ENCODE measurements at places on chromosomes 3 and 15.

GRCh38 chr3:132623646-132624045 is 26.6 kb downstream of the ACKR4 start:
- no peak for DNase-seq

DNA sequence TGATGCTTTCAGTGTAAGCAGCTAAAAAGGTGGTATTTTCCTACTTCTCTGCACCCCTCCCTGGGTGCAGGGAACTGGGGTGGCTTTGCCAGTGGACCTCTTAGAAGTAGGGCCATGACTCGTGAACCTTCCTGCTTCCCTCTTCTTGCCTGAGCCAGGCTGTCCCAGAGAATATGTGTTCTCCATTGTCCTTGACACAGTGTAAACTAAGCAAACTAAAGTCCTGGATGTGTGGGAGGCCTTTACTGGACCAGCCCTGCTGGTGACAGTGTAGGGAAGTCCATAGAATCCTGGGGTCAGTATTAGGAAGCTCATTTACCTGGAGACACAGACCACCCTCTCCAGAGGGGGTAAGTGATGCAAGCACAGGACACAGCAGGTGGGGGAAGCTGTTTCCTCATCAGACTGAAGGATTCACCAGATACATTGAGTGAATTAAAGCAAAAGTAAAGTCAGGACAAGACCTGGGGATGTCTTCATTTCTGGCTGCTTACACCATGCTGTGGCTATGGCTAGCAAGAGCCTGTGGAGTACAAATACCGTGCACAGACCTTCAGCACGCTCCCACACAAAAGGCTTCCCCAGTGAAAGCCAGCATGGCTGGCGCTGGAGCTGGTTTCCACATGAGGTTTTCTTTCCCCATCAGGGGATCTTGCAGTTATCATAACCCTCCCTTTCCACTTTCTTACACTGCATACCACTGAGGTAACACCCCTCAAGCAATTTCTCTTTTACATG is 64.8 kb upstream of the LPP start:
- DNase-seq: no peak

- DNase-seq: no peak
Measured at GRCh38 chr3:157174290-157174648, 14.3 kb upstream of the CCNL1 start.

GRCh38 chr3:171809861-171810628 is at the start of gene PLD1:
TSS of gene PLD1 (minus strand) at chr3:171810483. CDS start at chr3:171738051, 72,432 bp downstream.
- peak; percentile 84 for DNase-seq

- DNase-seq: no peak
Measured at GRCh38 chr3:102484-102883, 94.1 kb upstream of the CHL1 start.

DNA sequence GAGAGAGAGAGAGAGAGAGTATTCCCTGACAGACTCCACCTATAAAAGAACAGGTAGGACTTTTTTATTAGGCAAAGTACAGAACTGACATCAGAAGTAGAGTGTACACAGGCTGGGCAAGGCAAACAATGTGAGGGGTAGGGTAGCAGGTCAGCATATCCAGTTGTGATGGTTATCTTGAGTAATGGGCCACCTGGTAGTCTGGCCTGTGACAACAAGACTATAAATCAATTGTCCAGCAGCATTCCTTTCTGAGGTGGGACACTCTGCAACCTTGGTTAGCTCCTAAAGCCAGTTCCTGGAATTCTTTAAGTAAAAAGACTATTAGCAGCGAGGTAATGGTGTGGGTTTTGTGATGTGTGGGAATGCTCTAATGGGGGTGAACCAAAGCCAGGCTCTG is 14.9 kb upstream of the TMCC1 start:
- peak; percentile 58 for DNase-seq

DNA sequence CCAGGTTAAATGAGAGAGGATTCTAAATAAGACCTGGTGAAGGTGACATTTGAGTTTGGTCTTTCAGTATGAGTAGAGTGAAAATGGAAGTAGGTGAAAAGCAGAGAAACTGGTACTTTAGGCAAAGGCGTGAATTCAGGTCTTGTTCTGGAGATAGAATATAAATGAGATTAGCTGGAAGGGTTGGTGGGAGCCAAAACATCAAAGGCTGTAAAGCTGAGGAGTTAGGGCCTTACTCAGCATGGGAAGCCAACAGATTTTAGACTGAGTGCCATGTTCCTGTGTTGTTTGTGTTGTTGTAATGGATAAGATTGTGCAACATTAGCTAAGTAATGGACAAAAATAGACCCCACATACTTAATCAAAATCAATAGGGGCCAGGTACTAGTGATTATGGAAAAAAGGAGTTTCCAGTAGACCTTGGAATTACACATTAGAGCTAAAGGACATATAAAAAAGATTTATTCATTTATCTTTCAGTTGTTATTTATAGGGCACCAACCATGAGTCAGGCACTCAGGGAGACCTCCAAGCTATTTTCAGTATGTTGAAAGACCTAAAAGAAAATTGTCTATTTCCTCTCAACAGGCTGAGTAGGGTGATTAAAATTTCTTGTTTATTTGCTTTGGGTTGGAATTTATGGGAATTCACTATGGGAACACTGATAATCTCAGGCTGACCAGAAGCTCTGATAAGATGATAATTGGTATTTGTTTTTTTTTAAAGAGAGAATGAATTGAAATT is 20.8 kb downstream of the ARL14 start:
- no peak for DNase-seq

DNA sequence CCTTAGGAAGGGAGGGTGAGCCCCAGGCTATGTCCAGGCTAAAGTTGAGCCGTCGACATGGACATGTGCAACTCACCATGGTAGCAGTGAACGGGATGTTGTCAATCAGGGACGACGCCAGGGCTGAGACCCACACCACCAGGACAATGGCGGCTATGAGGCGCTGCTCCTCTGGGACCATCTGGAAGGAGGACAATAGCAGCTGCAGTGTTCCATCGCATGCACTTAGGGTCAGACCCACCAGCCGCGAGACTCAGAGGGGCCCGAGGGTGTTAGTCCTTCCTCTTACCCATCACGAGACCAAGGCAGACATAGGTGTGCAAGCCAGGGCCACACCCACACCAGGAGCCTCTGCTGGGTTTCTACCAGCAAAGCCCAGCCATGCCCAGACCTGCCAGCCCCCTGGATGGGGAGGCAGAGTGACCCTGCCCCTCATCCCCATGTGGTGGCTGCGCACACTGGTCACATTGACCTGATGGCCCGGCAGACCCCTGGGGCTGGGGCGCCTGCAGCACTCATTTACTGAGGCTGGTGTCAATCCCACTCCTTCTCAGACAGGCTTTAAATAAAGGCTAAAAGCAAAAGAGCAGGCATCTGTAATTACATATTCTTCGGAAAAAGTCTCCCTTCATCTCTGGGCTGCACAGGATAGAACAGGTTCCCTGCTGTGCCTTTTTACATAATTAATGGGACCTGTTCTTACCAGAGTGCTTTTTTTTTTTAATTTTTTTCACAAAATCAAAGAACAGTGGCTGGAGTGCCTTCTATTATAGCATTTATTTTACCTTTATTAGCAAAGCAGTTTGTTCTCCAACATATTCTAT is 227.8 kb downstream of the OCA2 start:
- DNase-seq: no peak

DNA sequence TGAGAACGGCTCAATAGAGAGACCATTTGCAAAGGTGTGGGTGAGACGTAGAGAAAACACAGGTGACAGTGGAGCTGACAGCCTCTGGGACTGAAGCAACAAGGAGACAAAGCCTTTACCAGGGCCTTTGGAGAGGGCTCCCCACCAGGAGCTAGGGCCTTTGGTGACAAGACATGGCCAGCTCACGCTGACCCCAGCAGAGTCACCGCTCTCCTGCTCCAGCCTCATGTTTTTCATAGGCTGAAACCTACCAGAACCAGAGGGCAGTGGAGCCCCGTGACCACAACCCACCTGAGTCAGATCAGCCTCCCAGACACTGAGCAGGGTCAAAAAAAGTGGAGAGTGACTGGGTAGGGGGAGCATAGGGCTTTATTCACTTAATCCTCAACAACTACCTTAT is 214.7 kb downstream of the SHQ1 start:
- no peak for DNase-seq

DNA sequence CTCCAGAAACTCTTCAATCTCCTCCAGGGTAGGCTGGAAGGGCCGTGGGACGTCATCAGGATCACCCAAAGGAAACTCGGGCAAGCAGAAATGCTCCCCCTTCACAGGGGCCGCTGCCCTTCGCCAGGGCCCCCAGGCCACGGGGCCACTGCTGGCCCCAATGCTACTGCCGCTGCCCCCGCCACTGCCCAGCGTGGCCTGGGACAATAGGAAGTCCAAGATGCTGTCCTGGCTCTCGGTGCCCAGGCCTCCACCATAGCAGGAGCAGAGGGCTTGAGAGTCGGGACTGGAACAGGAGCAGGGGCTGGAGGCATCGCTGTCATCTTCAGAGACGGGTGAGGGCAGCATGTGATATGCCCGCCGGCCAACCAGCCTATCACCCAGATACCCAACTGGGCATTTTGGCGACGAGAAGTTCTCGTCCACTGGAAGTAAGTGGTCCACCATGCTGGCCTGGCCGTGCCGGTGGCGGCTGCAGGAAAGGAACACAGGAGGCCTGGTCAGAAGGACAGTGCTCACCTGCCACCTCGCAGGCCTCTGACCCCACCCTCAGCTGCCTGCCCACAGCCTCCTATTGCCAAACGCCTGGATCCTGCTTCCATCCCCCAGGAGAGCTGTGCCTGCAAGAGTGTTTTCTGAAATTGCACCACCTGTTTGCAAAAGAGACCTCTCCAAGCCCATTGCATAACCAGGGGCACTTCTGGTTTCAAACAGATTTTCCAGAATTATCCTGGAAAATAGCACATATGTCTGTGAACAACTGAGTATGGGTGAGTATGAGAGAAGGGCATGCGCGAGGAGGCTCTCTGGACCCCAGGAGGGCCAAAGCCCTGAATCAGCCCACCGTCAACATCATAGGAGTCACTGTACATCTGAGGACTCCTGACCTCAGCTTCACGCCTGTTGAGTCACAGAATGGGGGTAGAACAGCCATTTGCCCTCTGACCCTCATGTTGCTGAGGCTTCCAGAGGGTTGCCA is 4.4 kb downstream of the KLF15 start:
- DNase-seq: no peak

- DNase-seq: peak; percentile 98
Measured at GRCh38 chr3:4741404-4742307, 237.6 kb upstream of the BHLHE40 start.

- DNase-seq: peak; percentile 55
Measured at GRCh38 chr3:100709842-100710260, 557 bp downstream of the TFG start.

DNA sequence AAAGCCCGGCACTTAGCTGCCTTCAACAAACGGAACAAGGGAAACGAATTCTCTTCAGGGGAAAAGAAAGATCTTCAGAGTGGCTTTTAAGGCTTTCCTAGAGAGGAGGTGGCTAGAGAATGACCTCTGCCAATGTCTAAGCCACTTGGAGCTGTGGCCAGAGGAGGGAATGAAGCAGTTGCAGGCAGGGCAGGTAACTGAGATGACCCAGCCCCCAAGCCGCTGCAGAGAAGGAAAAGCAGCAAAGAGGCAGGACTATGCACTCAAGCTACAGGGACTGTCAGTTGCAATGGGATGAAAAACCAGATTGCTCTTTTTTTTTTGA is 113.5 kb downstream of the SEC22A start:
- DNase-seq: no peak

DNA sequence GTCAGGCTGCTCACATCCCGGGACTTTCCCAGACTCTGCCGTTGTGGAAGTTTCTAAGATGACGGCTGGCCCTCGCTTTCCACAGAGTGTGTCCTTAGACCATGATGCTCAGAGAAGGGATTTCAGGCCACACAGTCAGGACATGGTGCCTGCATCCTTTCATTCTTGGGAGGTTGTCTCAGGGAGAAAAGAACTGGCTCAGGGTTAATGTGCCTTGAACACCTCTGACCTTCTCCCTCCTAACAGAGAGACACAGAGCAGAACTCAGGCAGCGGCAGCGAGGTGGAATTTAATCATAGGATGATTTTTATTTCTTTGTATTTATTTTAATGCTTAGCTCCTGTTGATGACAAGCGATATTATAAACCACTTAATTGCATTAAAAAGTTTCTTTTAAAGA is 96.9 kb upstream of the ATP2B2 start:
- no peak for DNase-seq

DNA sequence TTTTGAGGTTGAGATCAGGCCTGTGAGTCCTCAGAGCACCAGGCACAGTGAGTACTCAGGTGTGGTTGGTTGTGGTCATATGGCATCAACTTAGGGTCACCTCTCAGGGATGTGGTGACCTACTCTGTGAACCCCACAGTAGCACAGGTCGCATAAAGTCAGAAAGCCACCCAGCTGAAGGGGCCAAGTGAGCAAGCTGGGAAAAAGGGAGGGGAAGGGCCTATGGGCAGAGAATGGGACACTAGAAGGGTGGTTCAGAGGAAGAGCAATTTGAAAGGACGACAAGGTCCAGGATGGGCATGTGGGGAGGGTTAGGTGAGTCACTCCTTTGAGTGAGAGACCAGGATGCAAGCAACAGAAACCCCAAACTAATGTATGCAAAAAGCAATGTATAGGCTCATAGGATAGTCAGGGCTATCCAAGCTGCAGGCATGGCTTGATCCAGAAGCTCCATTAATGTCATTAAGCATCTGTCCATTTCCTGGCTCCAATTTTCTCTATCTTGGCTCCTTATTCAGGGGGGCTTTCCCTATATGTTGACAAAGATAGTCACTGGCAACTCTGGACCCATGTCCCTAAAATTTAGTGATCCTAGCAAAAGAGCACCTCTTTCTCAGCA is 33.5 kb downstream of the HMCES start:
- DNase-seq: no peak

DNA sequence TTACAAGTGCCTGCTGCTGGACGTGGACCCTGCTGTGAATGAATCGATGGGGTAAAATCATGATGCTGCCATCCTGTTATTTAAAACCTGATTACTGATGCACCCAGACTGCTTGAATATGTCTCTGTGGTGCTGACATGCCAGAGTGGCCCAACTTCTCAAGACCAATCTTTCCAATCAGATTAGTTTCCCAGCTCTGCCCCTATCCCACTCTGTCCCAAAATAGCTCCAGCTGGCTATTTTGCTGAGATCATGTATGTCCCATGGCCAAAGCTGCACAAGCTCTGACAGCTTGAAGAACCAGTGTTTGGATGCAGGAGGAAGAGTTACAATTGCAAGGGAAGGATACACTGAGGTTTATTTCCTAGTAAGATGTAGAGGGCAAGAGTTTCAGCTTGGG is 153.6 kb downstream of the TMEM108 start:
- DNase-seq: no peak

- DNase-seq: no peak
Measured at GRCh38 chr15:59694779-59695178, 5.7 kb upstream of the BNIP2 start.

- no peak for DNase-seq
Measured at GRCh38 chr3:101391413-101391950, 71.1 kb upstream of the IMPG2 start.

- no peak for DNase-seq
Measured at GRCh38 chr3:195755391-195755790, 34.6 kb downstream of the MUC20 start.

GRCh38 chr15:49901321-49901720 is 217.7 kb downstream of the ATP8B4 start:
- DNase-seq: no peak

GRCh38 chr3:54966979-54967378 is 39.1 kb upstream of the LRTM1 start:
- DNase-seq: no peak

Measured in dermis blood vessel endothelial cell (primary cell).